ENCODE measurements at places on chromosomes 3 and 15. TPM values are rescaled to one million over a fixed set of nuclear protein-coding genes. Genes with fewer than 3 reads are reported as not detected.

GRCh38 chr3:69288161-69288895 is 97.6 kb downstream of the FRMD4B start:
- H3K4me3 ChIP-seq, result no peak overlapping the region
- no peak for DNase-seq
- H3K27me3 ChIP-seq, result no peaks in the 10 kb centered on the region
- H3K4me1 ChIP-seq, result peaks cover 7% of the 10 kb centered on the region

- no peaks in the 10 kb centered on the region for H3K36me3 ChIP-seq
- H3K4me3 ChIP-seq, result no peak overlapping the region
- H3K27ac ChIP-seq, result no peak overlapping the region
- peaks cover 10% of the 10 kb centered on the region for H3K27me3 ChIP-seq
- peaks cover 8% of the 10 kb centered on the region for H3K4me1 ChIP-seq
- DNase-seq, result no peak
Measured at GRCh38 chr3:120555657-120556509, 40.3 kb upstream of the NDUFB4 start.

DNA sequence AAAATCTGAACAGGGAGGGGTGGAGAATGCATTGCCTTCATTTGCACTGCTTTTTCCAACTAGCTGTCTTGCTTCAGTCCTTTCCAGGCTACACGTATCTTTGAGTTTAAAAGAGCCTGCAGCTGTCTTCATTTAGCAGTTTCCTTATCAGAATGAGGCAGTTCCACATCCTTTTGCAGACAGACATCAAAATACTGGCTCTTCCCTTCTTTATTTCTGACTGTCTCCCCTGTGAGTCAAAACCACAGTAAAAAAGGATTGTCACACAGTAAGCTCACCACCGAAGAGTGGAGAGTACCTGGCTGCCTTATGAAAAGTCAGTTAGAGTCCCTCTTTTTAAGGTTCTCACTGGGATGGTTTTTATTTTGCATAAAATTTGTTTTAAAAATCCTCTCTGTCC is 205.5 kb upstream of the CD96 start:
- DNase-seq, result no peak
- no peak overlapping the region for H3K27ac ChIP-seq
- no peaks in the 10 kb centered on the region for H3K36me3 ChIP-seq
- H3K4me1 ChIP-seq, result no peaks in the 10 kb centered on the region
- no peak overlapping the region for H3K4me3 ChIP-seq

DNA sequence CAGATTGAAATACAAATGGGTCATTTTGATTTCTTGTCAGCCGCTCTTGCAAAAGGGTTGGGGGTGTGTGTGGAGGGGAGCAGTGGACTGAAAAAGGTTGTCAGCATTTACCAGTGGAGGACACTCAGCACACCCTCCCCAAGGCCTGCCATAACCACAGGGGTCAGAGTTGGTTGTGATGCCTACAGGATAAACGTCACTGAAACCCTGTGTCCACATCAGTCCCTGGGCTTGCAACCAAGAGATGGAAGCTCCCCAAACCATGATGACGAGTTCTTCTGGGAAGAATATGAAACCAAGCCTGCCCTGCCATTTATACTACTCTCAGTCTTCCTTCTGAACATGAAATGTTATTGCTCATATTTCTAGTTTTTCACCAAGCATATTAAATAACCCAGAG is 54.0 kb upstream of the UMPS start:
- no peaks in the 10 kb centered on the region for H3K27me3 ChIP-seq
- peaks cover 5% of the 10 kb centered on the region for H3K4me1 ChIP-seq
- no peaks in the 10 kb centered on the region for H3K36me3 ChIP-seq
- DNase-seq, result no peak
- H3K27ac ChIP-seq, result no peak overlapping the region

DNA sequence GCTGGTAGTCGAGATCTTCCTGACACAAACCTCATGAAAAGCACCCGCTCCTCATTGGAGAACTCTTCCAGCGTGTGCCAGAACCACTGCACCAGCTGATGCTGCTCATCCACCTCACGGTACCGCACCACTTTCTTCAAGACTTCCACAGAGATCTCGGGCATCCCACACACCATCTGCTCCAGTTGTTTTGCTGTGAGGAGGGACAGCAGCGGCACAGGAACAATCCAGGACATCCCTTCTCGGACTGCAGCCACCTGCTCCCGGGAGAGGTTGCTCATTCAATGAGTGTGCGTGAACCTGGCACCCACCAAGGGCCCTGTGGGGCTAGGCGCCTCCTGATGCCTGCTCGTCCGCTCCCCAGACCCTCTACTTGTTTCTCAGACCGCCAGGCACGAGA is 15.1 kb downstream of the FBXL22 start:
- no peaks in the 10 kb centered on the region for H3K27me3 ChIP-seq
- no peak overlapping the region for H3K27ac ChIP-seq

- no peaks in the 10 kb centered on the region for H3K27me3 ChIP-seq
- H3K27ac ChIP-seq, result no peak overlapping the region
- DNase-seq, result no peak
- H3K4me3 ChIP-seq, result no peak overlapping the region
- no peaks in the 10 kb centered on the region for H3K36me3 ChIP-seq
Measured at GRCh38 chr3:13715961-13716360, 163.9 kb downstream of the WNT7A start.

GRCh38 chr15:51313074-51313393 is 25.4 kb downstream of the CYP19A1 start:
- no peak for DNase-seq
- no peak overlapping the region for H3K27ac ChIP-seq
- no peaks in the 10 kb centered on the region for H3K27me3 ChIP-seq
- no peaks in the 10 kb centered on the region for H3K4me1 ChIP-seq
- no peak overlapping the region for H3K4me3 ChIP-seq
- no peaks in the 10 kb centered on the region for H3K36me3 ChIP-seq

- H3K36me3 ChIP-seq, result no peaks in the 10 kb centered on the region
- no peak for DNase-seq
- no peaks in the 10 kb centered on the region for H3K27me3 ChIP-seq
- no peak overlapping the region for H3K27ac ChIP-seq
Measured at GRCh38 chr3:142275856-142276255, 50.5 kb upstream of the GK5 start.

DNA sequence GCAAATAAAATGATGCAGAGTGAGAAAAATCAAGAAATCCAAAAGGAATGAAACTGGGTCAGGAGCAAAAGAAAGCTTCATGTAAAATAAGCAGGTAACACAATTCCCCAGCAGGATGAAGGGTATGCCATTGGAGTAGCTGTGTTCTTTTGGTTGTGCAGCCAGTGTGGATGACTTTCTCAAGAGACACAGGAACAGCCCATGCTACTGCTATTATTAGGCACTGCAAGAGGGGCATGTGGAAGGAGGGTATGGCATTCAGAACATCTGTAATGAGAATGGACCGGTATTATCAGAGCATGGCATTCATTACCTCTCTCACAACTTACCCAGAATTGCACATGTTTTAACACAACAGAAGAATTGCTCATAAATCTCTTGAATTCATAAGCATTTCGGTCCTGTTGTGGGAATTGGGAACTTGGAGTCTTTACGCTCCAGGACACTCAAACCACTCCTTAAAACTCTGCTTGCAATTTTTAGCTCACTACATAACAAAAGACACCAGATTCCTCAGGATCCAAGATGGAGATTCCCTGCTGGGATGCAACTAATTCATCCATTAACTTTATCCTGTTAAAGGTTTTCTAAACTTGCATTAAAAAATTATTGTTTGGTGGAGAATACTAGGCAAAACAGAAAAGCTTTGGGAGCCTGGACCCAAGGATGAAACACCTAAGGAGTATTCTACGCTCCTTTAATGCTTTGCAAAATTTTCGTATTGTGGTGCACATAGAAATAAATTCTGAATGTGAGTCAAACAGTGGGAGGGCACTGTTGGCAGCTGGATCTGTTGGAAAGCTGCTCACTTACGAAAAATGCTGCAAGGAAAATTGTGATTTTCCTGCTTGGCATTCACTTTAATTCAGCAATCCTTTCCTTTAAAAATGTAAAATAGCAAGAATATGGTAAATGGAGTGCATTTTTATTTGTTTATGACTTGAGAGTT is 34.6 kb upstream of the CDIN1 start:
- H3K4me3 ChIP-seq, result no peak overlapping the region
- H3K27me3 ChIP-seq, result no peaks in the 10 kb centered on the region
- no peak for DNase-seq
- no peaks in the 10 kb centered on the region for H3K4me1 ChIP-seq
- H3K36me3 ChIP-seq, result no peaks in the 10 kb centered on the region
- no peak overlapping the region for H3K27ac ChIP-seq

GRCh38 chr3:111434941-111435622 is 106.9 kb upstream of the CD96 start:
- no peak for DNase-seq
- no peak overlapping the region for H3K27ac ChIP-seq
- no peaks in the 10 kb centered on the region for H3K36me3 ChIP-seq
- H3K4me3 ChIP-seq, result no peak overlapping the region
- H3K27me3 ChIP-seq, result no peaks in the 10 kb centered on the region
- H3K4me1 ChIP-seq, result no peaks in the 10 kb centered on the region

DNA sequence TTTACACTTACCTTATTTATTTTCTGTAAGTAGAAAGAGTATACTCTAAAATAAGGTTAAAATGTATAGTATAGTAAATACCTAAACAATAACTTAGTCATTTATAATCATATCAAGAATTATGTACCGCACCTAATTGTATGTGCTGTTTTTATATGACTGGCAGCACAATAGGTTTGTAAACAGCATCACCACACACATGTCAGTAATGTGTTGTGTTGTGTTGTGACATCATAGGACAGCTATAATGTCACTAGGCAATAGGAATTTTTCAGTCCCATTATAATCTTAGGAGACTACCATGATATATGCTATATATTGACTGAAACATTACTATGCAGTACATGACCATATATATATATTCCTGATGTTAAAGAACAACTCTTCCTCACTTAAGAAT is 99.9 kb upstream of the CNTN4 start:
- H3K4me1 ChIP-seq, result no peaks in the 10 kb centered on the region
- H3K27ac ChIP-seq, result no peak overlapping the region
- H3K4me3 ChIP-seq, result no peak overlapping the region
- no peak for DNase-seq
- no peaks in the 10 kb centered on the region for H3K36me3 ChIP-seq
- no peaks in the 10 kb centered on the region for H3K27me3 ChIP-seq

- peaks cover 3% of the 10 kb centered on the region for H3K4me1 ChIP-seq
- H3K4me3 ChIP-seq, result no peak overlapping the region
- no peaks in the 10 kb centered on the region for H3K27me3 ChIP-seq
- no peak for DNase-seq
- H3K27ac ChIP-seq, result no peak overlapping the region
Measured at GRCh38 chr3:45932112-45932511, 11.2 kb upstream of the CXCR6 start.

DNA sequence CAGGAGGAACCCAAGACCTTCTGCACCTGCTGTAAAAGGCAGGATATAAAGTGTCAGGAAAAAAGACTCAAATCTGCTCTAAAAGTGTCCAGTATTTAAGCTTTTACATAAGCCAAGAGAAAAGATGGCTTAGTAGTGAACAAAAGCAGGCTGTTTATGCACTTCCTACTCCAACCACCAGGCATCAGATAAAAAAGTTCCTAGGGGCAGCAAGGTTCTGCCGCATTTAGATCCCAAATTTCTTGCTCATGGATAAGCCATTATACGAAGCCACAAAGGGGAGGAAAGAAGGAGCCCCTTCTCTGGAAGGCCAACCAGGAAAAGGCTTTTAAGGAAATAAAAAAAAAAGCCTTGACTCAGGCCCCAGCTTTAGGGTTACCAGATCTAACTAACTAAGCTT is 10.6 kb upstream of the SLC9C1 start:
- H3K4me1 ChIP-seq, result peaks cover 18% of the 10 kb centered on the region
- H3K27ac ChIP-seq, result no peak overlapping the region
- no peaks in the 10 kb centered on the region for H3K36me3 ChIP-seq
- peak overlapping the region; percentile 62 for H3K4me3 ChIP-seq
- no peaks in the 10 kb centered on the region for H3K27me3 ChIP-seq

DNA sequence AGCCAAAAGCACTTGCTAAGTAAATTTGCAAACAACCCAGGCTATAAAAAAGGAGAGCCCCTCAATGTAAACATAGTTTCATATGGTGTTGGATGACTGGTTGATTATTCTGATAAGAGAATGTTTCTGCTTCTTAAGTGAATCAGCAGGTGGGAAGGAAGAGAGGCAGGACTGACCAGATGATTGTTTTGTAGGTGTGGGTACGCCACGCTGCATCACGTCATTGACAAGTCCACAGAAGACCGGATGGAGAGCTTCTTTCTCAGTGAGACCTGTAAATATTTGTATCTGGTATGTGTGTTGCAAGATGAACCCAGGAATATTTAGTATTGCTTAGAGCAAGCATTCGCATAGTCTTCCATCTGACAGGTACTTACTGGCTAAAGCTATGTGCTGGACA is 23.4 kb downstream of the EDEM1 start:
- H3K4me3 ChIP-seq, result no peak overlapping the region
- H3K27ac ChIP-seq, result no peak overlapping the region
- H3K27me3 ChIP-seq, result no peaks in the 10 kb centered on the region
- H3K36me3 ChIP-seq, result peaks cover 92% of the 10 kb centered on the region

- no peak overlapping the region for H3K27ac ChIP-seq
- H3K36me3 ChIP-seq, result no peaks in the 10 kb centered on the region
- no peaks in the 10 kb centered on the region for H3K4me1 ChIP-seq
- no peak for DNase-seq
Measured at GRCh38 chr3:187648177-187648576, 22.0 kb downstream of the SST start.

GRCh38 chr3:32443478-32443877 is 51.8 kb downstream of the CMTM7 start:
- no peak for DNase-seq
- H3K27me3 ChIP-seq, result no peaks in the 10 kb centered on the region
- H3K4me3 ChIP-seq, result no peak overlapping the region
- H3K4me1 ChIP-seq, result peaks cover 45% of the 10 kb centered on the region
- no peak overlapping the region for H3K27ac ChIP-seq
- H3K36me3 ChIP-seq, result no peaks in the 10 kb centered on the region

GRCh38 chr3:130480736-130481135 is 36.2 kb upstream of the COL6A6 start:
- H3K4me1 ChIP-seq, result no peaks in the 10 kb centered on the region
- DNase-seq, result no peak
- no peaks in the 10 kb centered on the region for H3K27me3 ChIP-seq
- no peak overlapping the region for H3K4me3 ChIP-seq
- no peaks in the 10 kb centered on the region for H3K36me3 ChIP-seq
- no peak overlapping the region for H3K27ac ChIP-seq

- H3K27ac ChIP-seq, result no peak overlapping the region
- no peak for DNase-seq
- no peaks in the 10 kb centered on the region for H3K27me3 ChIP-seq
- no peaks in the 10 kb centered on the region for H3K4me1 ChIP-seq
Measured at GRCh38 chr3:19539518-19540392, 391.4 kb downstream of the KCNH8 start.

GRCh38 chr3:61734749-61735686 is 173.6 kb downstream of the PTPRG start:
- no peaks in the 10 kb centered on the region for H3K4me1 ChIP-seq
- H3K27me3 ChIP-seq, result no peaks in the 10 kb centered on the region
- DNase-seq, result no peak
- H3K27ac ChIP-seq, result no peak overlapping the region

DNA sequence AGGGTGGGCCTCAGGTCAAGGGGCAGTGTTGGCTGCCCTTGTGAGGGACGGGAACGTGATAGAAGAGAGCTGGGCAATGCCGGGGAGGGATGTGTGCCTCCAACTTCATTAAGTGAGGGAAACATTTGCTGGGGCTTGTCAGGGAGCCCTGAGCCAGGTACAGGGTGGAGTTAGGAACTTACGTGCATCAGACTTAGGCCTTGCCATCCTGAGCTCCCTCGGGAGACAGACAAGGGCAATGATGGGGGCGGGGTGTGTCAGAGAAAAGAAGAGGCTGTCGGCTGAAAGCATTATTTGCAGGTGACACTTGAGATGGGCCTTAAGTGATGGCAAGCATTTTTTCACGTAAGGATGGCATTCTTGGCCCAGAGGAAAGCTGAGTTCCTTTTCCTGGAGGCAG is 1.6 kb downstream of the FAM131A start:
- H3K27ac ChIP-seq, result no peak overlapping the region
- peaks cover 19% of the 10 kb centered on the region for H3K4me1 ChIP-seq
- no peak for DNase-seq
- H3K4me3 ChIP-seq, result no peak overlapping the region
- H3K27me3 ChIP-seq, result no peaks in the 10 kb centered on the region
- H3K36me3 ChIP-seq, result no peaks in the 10 kb centered on the region

The ADGRG7 gene
- not detected for total RNA-seq
